ENCODE measurements at places on chromosomes 13 and 19. TPM values are rescaled to one million over a fixed set of nuclear protein-coding genes. Genes with fewer than 3 reads are reported as not detected.

The ZNF805 gene
- total RNA-seq = 14.5 TPM

The ZNF888 gene
- 2.8 TPM for total RNA-seq

The MBNL2 gene
- total RNA-seq = 54.9 TPM

The RASIP1 gene
- 3.7 TPM for total RNA-seq

The SPRYD7 gene
- 2.7 TPM for total RNA-seq

The CEBPA gene
- total RNA-seq = 8.1 TPM

The ZNF345 gene
- 5.5 TPM for total RNA-seq

The ZNF569 gene
- 3.6 TPM for total RNA-seq

The RASGRP4 gene
- total RNA-seq = not detected

The ACER1 gene
- total RNA-seq = not detected

The VRK3 gene
- 19.2 TPM for total RNA-seq

All from cardiac ventricle fibroblast (primary cell).